NCI-H446 (cell line): ENCODE measurements at places on chromosomes 3 and 15.
A peak's percentile ranks its signal among the peaks of the same experiment; 100 is the strongest.

- peak; percentile 4 for DNase-seq
These were observed 321.8 kb upstream of the MME start for GRCh38 chr3:154758109-154758868.

- no peak for DNase-seq
These were observed 239.9 kb downstream of the OPA1 start for GRCh38 chr3:193832833-193833413.

GRCh38 chr3:86990734-86991481 is at the start of gene VGLL3:
Gene VGLL3 (minus strand): TSS chr3:86991149. CDS start chr3:86990743, 406 bp downstream.
- no peak for DNase-seq

DNA sequence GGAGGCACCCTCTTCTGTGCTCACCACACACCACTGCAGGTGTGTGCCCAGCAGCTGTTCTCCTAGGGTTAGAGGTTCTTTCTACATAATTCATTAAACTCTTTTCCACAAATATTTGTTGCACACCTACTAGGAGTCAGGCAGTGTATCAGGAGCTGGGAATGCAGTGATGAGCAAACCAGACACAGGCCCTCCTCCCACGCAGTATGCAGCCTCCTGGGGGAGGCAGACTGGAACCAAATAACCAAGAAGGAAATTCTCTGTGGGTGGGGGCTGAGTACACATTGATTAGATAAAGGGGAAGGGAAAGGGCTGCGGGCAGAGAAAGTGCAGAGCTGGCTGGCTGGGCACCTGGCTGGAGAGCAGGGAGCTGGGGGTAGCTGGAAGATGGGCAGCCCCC is 18.5 kb upstream of the C3orf22 start:
- DNase-seq, result no peak

DNA sequence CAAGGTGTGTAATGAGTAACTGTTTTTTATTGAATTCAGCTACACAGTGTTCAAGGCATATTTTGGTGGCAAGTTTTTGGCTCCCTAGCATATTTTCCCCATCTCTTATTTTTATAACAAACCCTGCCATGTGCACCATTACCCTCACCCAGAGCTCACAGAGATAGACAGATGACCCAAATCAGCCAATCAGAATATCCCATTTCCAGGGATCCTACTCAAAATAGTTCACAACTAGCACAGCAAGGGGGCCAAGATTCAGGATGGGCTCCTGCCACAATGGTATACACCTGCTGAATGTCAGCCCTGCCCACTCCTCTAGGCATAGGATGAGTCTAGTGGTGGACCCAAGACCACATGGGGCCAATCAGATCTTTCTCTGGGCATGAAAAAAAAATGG is 78.8 kb upstream of the SETMAR start:
- DNase-seq, result no peak

GRCh38 chr3:188403404-188403803 is 249.4 kb downstream of the LPP start:
- no peak for DNase-seq

DNA sequence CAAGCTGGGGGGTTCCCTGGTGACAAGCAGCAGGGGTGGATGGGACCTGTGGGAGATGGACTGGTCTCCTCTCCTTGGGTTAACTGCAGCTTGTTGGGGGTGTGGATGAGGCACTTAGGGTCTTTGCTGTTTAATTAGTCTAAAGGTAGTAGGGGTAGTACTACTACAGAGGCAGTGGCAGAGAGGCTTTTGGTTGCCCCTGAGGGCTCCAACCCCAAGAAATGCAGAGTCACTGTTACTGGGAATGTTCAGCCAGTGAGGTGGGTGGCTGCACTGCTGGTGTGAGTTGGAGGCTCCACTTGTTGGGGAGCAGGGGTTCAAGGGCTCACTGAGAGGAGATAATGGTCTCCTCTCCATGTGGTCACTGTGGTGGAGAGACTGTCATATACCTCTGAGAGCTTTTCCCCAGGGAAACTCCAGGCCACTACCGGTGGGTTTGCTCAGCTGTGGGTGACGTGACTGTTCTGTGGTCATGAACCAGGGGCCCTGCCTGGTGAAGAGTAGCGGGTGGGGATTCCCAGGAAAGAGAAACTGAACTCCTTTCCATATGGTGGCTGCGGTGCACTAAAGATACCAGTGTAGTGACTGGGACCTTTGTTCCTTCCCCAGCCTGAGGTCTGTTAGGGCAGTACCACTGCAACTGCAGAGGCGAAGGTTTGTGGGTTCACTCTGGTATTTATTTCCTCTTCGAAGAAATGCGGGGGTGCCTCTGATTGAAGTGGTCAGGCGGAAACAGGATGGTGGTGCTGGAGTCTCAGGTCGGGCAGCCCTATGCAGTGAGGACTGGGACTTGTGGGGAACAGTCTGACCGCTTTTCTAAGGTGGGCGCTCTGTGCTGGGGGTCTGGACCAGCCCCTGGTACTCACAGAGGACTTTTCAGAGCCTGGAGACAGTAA is 68.9 kb upstream of the TNFSF10 start:
- DNase-seq, result no peak

GRCh38 chr15:58229297-58229768 is 91.2 kb downstream of the AQP9 start:
- no peak for DNase-seq

- no peak for DNase-seq
These were observed 51.4 kb downstream of the SEMA6D start for GRCh38 chr15:47768735-47769134.

GRCh38 chr3:37197810-37198371 is 23.5 kb upstream of the LRRFIP2 start:
- DNase-seq, result no peak

DNA sequence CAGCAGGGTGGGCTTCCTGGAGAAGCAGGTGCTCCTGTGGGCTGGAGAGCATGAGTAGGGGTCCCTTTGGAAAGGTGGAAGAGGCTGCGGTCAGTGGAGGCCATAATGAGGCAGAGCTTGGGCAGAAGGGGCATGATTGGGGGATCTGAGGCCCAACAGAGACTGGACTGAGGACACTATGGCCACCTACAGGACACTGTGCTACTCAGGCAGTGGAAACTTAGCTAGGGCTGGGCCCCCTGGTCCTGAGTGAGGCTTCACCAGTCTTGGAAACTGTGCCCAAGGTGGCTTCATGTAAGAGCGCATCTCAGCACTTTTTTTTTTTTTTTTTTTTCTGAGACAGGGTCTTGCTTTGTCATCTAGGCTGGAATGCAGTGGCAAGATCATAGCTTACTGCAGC is 6.3 kb upstream of the COMMD4 start:
- no peak for DNase-seq

GRCh38 chr3:126131881-126132750 is 48.2 kb upstream of the SLC41A3 start:
- no peak for DNase-seq

GRCh38 chr3:161072751-161073150 is 32.4 kb downstream of the B3GALNT1 start:
- DNase-seq, result no peak

- no peak for DNase-seq
These were observed 1.9 kb downstream of the PAK6 start for GRCh38 chr15:40240619-40241221.

DNA sequence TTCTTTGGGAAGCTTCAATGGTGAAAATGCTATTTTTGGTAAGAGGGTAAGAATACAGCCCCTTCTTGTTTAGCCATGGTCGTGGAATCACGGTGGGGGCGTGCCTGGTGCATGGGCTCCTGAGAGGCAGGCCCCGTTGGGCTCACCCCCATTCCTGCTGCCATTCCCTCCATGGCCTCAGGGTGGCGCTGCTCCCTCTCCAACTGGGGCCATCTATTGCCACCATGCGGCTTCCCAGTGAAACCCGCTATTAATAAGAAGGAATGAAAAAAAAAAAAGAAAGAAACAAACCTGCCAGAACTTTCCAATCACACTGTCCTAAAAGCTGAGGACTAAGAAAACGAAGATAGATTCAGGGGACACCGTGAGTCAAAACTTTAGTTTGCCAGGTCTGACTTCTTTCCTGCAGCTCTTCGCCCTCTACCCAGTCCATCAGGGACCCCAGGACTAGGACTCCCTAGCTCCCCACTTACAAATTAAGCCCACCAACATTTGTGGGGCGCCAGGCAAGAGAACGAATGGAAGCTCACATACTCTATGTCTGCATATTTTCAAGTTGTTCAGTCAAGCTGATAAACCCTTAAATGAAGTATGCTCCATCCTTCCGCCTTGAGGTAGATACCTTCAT is 30.6 kb upstream of the ABHD2 start:
- peak; percentile 67 for DNase-seq

GRCh38 chr15:90001683-90002427 is 731 bp downstream of the ZNF710 start:
- no peak for DNase-seq

- DNase-seq, result no peak
These were observed 425.9 kb upstream of the ONECUT1 start for GRCh38 chr15:53216036-53216435.

DNA sequence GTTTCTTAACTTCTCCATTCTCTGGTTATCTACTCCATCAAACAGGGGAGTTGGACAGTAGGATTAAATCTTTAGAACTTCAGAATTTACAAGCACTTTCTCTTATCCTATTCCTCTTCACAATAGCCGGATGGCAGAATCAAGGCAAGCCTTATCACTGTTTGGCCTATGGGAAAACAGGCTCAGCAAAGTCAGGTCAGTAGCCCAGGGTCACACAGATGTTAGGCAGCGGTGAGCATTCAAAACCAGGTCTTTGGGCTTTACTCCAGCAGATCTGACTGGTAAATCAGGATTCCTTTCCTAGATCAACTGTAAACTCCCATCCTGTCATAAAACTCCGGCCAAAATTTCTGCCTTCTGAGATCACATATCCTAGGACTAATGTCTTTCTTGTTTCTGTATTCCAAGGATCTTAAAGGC is 258.4 kb downstream of the OPA1 start:
- DNase-seq, result no peak

DNA sequence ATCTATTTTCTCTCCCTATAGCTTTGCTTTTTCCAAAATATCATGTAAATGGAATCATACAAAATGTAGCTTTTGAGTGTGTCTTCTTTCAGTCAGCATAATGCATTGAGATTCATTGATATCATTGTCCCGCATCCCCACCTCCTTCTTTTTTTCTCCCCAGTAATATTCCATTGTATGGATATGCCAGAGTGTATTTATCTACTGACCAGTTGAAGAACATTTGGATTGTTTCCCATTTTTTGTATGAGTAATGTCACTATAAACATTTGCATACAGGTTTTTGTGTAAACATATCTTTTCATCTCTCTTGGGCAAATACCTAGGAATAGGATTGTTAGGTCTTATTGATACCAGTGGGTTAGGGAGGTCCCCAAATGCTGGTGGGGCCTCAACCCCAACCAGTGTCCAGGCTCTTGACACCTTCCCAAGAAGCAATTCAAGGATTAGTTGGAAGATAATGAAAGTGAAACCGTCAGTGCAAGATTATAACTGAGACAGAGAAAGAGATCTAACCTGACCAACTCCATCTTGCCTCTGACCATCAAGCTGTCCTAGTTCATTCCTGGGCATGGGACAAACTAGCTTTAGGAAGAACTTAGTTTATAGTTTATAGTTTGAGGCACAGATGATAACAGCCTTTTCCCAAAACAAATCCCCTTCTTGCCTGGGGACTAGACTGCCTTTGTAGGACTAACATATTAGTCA is 7.4 kb upstream of the SLC33A1 start:
- no peak for DNase-seq

DNA sequence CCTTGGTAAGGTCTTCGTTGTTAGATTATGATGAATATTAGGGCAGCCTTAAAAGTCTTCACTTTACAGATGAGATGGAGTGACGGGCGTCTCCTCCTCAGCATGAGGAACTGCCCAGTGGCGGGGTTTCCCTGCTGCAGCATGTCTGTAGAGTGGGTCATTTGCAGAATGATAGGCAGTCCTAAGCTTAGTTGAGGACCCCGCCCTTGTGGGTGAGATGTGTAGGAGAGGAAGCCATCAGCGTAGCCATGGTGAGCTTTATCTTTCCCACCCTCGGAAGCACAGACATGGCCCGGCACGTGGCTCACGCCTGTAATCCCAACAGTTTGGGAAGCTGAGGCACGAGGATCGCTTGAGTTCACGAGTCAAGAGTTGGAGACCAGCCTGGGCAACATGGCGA is 877 bp downstream of the NIT2 start:
- DNase-seq, result no peak

GRCh38 chr15:43370975-43371974 is at the start of the genes TUBGCP4 and ZSCAN29:
Gene TUBGCP4 (plus strand): TSS chr15:43371101. CDS start chr15:43371355, 254 bp downstream.
Gene ZSCAN29 (minus strand): TSS chr15:43371043. CDS start chr15:43369913, 1,130 bp downstream.
- DNase-seq, result peak; percentile 55

- peak; percentile 28 for DNase-seq
These were observed 1.1 kb downstream of the HEG1 start for GRCh38 chr3:125054449-125055329.

GRCh38 chr15:57321485-57321884 is 54.8 kb upstream of the CGNL1 start:
- DNase-seq, result no peak

- no peak for DNase-seq
These were observed 214.5 kb downstream of the XXYLT1 start for GRCh38 chr3:195056506-195056905.

- DNase-seq, result peak; percentile 75
These were observed 50.6 kb upstream of the SLC7A14 start for GRCh38 chr3:170636400-170636973.

DNA sequence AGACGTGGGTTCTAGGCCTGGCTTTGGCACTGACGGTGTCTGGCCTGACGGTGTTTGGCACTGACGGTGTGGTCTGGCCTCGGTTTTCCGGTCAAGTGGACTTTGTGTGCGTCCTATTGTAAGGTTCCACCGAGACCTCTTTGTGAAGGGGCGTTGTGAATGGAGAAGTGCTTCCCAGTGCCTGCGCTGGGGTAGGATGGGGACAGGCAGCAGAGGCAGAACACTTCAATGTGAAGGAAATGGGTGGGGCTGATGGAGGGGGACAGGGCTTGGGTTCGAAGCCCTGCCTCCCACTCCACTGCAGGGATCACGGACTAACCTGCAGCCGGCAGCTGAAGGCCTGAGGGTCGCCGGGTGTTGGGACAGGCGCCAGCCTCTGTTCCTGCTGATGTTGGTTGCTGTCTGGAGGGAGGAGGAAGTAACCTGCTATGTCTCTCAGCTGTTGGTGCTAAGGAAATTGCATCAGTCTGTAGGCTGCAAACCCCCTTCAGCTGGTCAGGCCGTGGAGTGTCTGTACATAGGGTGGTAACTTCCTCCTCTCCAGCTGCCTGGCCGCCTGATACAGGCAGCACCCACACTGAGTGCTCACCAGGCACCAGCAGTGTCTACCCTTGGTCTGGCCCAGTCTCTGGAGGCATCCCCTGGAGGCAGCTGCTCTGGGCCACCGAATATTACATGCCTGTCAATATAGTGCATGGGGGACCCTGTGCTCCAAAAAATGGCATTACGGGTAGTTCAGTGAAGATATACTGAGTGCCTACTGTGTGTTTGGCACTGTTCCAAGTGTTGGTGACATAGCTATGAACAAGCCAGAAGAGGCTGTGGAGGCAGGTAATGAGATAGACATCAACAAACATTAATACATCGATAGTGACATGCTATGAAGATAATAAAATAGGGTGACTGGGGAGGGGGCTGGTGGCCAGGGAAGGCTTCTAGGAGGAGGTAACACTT is 1.1 kb downstream of the TM6SF1 start:
- DNase-seq, result no peak

- no peak for DNase-seq
These were observed at the start of gene MYZAP for GRCh38 chr15:57591822-57592367. Gene MYZAP (plus strand): TSS chr15:57591904. CDS start chr15:57592035, 131 bp downstream.

- no peak for DNase-seq
These were observed 56.9 kb upstream of the PDZRN3 start for GRCh38 chr3:73681610-73682009.

GRCh38 chr3:47227678-47228077 is 54.9 kb downstream of the KIF9 start:
- DNase-seq, result no peak
